ENCODE measurements at places on chromosomes 3 and 15.

GRCh38 chr3:184011230-184011876 lies 6.3 kb downstream of the ABCC5 start:
- no peak for DNase-seq

DNA sequence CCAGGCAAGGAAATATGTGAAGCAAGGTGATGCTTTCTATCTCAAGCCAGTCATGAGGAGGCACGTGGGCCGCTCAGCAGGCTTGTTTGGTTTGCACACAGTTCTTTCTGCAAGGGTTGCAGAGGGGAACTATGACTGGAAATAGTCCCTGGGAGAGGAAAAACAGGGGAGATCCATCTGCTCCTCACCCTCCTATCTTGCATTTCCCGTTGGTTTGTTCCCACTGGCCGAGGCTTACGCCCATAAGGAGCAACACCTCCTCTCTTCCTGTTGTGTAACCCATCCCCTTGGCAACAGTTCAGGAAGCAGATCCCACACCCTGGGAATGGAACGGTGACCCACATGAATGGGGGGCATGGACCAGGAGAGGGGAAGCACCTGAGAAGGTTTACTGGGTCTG lies 72.1 kb upstream of the MAGI1 start:
- no peak for DNase-seq

DNA sequence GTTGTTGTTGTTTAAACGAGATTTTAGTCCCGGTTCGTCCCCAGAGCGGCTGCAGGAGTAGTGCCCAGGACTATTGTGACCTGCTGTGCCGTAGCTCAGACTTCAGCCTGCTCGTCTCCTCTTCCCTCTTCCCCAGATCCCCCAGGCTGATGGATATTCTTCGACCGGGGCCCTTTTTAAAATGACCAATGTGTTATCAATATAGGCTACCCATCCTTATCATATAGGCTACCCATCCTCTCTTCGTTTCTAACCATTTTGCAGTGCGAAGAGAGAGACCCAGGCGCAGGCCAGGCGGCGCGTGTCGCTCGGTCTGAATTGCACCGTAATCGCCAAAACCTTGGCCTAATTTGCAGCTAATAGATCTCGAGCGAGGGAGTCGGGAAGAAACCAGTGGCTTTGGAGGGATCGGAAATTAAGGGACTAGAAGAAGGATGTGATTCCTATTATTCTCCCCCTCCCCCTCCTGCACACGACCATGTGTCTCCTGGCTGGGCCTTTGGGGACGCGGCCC lies 23.0 kb downstream of the NR2F2 start:
- no peak for DNase-seq

GRCh38 chr3:101172516-101172915 lies 147.9 kb downstream of the IMPG2 start:
- DNase-seq: no peak

- no peak for DNase-seq
Observed at GRCh38 chr15:66600240-66600627, 34.4 kb upstream of the LCTL start.
